ENCODE measurements at places on chromosomes 13 and 19.

- no peak for DNase-seq
These were observed 26.4 kb upstream of the VSTM2B start for GRCh38 chr19:29499261-29499920.

DNA sequence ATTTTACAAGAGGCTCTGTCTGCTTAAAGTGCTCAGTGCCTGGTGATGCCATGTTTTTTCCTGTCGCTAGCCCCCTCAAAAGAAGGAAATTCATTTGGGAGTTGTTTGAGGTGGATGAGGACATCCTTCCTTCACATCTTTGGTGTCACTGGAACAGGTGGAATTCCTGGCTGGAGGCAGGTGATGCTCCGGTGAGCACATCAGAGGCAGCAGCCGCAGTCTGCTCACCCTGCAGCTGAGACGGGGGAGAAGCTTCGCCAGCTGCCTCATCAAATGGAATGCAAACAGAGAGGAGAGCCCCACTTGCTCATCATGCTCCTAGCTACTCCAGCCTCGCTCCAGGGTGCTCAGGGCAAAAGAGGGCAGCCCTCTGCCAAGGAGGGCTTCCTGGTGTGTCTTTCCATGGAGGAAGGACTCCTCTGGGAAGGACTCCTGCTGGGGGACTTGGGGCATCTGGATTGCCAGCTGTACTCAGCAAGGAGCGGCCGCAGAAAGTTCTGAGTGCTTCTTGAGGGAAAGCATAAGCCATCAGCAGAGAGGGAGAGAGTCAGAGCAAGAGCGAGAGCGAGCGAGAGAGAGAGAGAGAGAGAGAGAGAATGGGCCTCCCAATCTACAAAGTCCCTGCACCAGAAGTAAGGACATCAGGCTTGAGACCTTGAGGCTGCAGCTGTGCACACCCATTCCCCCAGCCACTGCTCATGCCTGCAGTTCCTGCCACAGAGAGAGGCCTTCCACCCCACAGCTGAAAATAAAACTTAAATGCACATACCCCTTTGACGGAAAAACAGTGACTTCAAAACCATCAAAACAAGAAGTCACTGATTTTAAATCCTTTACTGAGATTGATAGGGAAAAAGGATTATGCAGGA, 74.3 kb upstream of the UBL3 start:
- DNase-seq = no peak

DNA sequence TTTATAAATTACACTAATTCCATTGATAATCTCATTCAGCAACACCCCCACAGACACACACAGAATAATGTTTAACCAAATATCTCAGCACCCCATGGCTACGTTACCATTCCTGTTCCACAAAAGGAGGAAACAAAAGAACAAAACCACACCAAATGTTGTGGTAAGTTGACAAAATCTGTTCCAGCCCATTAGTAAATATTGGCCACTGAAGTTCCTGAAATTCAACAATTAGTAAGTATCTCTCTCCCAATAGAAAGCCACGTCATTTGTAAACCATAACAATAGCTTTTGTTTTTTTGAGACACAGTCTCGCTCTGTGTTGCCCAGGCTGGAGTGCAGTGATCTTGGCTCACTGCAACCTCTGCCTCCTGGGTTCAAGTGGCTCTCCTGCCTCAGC, 2.3 kb upstream of the FCAR start:
- no peak for DNase-seq

- DNase-seq = no peak
These were observed 108.6 kb upstream of the GJB6 start for GRCh38 chr13:20340759-20341171.

GRCh38 chr19:7288977-7289376, 5.2 kb downstream of the INSR start:
- no peak for DNase-seq

DNA sequence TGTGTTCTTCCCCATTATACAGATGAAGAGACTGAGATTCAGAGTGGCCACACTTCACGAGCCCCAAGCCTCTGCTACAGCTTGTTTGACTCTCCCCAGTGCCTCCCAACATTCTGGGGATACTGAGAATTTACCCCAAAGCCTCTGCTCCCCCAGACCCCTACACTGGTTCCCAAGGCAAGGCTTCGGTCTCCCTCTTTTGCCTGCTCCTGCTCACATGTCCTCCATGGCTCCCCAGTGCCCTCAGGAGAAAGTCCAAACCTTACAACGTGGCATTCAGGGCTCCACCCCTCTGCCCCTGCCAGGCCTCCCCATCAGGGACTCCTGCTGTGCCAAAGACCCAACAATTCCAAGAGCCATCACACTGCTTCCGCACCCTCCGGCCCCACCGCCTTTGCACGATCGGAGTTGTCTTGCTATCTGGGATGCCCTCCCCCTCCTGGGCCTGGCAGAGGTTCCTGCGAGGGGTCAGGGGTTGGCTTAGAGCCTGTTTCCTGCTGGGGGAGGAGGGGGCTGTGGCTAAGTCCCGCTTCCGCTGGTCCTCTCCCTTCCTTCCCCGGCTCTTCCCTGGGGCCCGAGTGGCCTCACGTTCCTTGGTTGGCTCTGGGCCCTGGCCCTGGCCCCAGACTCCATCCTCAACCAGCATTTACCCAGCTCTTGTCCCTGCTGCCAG, 15.4 kb downstream of the GTPBP3 start:
- no peak for DNase-seq

- DNase-seq = peak; percentile 95
These were observed 177.5 kb downstream of the DCLK1 start for GRCh38 chr13:35953537-35954206.

DNA sequence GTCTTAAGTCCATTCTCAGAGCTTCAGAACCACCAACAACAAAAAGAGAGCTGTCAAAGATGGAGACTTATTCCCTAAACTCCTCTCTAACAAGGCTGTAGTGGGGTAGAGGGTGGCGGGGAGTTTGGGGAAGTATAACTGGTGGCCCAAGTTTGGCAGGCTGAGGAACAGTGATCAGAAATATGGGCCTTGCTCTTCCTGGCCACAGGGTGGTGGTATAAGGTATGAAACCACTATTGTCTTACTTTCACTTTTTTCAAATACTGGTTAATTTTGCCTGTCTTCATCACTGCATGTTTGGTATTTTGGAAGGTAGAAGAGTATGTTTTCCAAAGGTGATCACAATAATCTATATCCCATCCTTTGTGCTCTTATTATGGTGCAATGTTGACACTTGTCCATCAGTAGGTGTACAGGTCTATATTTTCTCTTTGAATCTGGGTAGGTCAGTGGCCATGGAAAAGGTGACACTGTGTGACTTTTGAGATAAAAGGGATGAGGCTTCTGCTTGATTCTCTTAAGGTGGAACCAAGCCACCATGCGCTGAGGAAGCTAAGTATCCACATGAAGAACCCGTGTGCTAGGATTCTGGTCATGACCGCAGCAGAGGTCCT, 23.2 kb upstream of the GPC5 start:
- DNase-seq = no peak

DNA sequence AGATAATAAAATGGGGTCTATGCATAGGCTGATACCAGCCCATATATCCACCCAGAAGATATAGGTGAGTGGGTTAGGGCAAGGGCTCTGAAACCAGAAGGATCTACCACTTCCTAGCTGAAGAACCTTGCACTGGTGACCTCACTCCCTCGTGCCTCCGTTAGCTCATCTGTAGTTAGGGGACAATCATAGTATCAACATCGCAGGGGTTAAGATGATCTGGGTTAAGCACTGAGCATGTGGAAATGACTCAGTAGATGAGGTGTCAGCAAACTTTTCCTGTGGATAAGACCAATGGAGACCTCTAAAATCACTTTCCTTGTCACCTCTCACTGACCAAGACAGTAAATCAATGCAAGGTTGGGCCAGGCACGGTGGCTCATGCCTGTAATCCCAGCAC, 30.5 kb downstream of the TNFSF14 start:
- DNase-seq = no peak

- DNase-seq = no peak
These were observed 172.7 kb upstream of the RNF113B start for GRCh38 chr13:98349731-98350305.

- DNase-seq = no peak
These were observed 7.7 kb downstream of the ATP4B start for GRCh38 chr13:113650275-113650674.

DNA sequence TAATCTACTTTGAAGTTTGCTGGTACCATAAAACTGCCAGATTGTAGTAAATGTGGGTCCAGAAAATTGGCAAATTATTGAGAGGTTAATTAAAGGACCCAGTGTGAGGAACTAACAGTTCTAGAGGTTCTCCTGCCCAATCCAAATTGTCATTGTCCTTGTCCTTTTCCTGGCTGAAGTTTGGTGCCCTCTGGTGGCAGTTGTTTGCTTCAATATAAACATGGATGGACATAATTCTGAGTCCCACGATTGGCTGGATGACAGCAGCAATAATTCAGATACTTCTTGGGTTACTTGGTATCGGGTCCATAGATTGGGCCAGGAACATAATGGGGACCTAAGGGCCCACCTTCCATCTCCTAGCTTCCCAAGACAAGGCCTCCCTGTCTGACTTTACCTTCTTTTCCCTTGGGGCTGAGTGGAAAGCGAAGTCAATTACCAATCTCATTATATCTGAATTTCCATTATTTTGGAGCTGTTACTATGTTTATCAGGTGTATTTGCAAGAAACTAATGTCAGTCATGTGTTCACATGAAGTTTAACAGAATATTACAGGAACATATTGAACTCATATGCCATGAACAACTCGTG, 33.8 kb upstream of the GARRE1 start:
- DNase-seq = no peak

DNA sequence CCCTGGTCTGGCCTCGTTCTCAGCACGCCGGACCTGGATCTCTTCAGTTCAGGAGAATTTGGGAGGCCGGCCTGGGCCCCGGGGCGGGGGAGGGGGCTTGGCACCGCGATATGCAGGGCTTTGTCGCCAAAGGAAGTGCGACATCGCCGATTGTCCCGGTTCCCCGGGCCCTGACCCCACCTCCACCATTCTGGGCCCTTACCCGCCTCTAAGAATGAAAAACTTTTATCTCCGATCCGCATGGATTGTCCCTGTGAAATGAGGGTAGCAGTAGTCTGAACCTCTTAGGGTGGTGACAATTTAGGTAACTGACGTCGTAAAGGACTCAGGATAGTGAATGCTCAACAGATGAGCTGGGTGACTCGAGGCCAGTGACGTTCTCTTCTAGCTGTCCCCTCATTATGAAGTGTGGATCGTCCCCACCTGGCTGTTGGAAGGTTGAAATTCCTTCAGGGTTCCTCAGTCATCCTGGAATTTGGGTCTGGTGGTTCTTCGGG, 650 bp downstream of the DDA1 start:
- no peak for DNase-seq

DNA sequence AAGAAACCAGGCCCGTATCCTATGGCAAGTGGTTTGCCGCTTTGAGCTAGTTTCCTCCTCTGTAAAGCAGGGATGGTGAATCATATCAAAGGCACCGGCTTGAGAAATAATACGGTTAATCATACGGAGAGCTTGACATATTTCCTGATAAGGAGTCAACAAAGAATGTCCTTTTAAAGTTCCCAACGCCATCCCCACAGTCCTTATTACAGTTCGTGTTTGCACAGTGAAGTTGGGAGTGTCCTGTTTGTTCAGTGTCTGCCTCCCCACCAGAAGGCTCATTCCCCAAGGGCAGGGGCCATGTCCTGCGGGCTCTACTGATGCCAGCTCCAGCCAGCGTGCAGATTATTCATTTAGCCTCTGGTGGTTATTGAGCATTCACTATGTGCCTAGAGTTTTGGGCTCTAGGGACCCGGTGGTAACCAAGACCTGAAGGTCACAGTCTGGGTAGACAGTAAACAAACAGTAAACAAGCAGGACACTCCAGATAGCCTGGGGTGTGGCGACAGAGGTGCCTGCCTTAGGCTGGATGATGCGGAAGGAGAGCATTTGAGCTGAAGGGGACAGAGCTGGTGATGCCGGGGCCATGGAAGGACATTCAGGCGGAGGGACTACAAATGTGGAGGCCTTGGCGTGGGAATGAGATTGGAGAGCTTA, 6.3 kb downstream of the GRAMD1A start:
- no peak for DNase-seq

- no peak for DNase-seq
These were observed 187.0 kb upstream of the EDNRB start for GRCh38 chr13:78105656-78106055.

DNA sequence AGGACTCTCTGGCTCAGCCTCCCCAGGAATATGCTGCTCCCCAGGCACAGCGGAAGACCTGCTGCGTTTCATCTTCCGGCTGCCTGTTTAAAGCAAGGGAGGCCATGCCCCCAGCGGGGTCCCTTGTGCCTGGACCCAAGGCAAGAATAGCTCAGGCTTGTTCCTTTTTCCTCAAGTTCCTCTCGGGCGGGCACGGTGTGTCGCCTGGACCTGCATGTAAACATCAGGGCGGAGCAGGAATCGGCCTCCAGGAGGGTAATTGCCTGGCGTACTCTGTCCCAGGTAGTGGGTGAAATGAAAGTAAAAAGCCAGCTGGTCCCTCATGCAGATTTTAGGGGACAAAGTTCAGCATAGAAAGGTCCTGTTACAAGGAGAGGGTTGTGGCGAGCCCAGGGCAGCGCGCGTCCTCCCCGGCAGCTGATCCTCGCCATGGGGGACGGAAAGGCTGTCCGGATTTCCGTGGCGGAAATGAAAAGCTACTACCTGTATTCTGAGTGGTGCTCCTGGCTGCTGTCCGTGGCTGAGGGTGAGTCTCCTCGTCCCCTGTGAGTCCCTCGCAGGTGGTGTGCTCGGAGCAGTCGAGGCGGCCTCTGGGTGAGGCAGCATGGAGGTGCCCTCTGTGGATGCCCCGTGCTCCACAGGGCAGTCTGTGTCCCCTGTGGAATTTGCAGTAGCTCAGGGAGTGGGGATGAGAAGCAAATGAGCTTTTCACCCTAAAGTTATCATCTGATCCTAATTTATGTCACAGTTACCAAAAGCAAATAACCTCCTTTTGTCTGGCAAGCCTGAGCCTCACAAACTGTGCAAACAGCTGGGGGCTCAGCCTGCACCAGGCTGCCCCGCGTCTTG, 16.2 kb downstream of the MCF2L start:
- no peak for DNase-seq

DNA sequence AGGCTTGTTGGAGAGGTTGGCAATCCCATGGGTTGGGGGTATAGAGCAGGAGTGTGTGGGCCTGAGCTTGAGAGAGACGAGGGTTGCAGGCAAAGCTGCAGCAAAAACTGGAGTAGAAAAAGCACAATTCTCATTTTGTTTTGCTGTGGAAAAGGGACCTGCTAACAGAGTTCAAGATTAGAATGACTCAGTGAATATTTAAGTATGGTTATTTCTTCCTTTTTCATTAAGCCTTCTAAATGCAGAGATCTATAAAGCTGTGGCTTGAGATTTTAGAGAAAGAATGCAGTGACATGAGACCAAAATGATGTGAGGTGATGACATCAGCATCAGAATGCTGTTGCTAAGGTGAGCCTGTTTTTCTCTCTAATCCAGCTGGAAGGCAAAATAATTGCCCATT, 10.8 kb upstream of the MBNL2 start:
- DNase-seq = no peak

DNA sequence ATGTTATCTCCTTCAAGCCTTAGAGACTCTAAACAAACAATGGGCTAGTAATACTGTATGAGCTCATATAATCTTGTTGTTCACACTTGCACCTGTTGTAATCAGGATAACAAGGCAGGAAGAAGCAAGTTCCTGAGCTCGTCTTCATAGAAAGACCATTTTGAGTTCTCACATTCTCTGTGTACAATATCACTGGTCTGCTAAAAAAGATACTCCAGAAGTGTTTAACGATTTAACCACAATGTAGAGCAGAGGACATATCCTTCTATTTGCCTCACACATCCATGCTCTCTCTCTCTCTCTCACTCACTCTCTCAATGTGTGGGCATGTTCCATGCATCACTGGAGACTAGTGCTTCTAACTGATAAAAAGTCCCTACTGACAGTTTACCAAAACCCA, 122.9 kb downstream of the MIPEP start:
- no peak for DNase-seq

GRCh38 chr19:39111593-39112199, 13.9 kb upstream of the PAK4 start:
- no peak for DNase-seq

GRCh38 chr13:23905766-23906165, 8.5 kb upstream of the C1QTNF9B start:
- no peak for DNase-seq

Measured in GM04503 (cell line).